Activated CD4-positive, alpha-beta T cell treated with anti-CD3 and anti-CD28 coated beads for 36 hours (primary cell): ENCODE measurements at places on chromosomes 1 and 21.

GRCh38 chr1:231020816-231021215 is 19.2 kb downstream of the FAM89A start:
- peak overlapping the region; percentile 52 for H3K27ac ChIP-seq
- H3K27me3 ChIP-seq, result no peaks in the 10 kb centered on the region
- H3K4me1 ChIP-seq, result peaks cover 17% of the 10 kb centered on the region
- peak overlapping the region; percentile 50 for H3K4me3 ChIP-seq
- no peak for DNase-seq
- peaks cover 6% of the 10 kb centered on the region for H3K36me3 ChIP-seq

GRCh38 chr1:29105822-29106221 is 17.9 kb downstream of the TMEM200B start:
- H3K4me1 ChIP-seq, result no peaks in the 10 kb centered on the region
- no peak overlapping the region for H3K4me3 ChIP-seq
- peaks cover 21% of the 10 kb centered on the region for H3K36me3 ChIP-seq
- no peak for DNase-seq

- H3K4me1 ChIP-seq, result peaks cover 56% of the 10 kb centered on the region
- no peak for DNase-seq
- no peak overlapping the region for H3K4me3 ChIP-seq
Observed at GRCh38 chr1:101069158-101069557, 43.6 kb upstream of the DPH5 start.

DNA sequence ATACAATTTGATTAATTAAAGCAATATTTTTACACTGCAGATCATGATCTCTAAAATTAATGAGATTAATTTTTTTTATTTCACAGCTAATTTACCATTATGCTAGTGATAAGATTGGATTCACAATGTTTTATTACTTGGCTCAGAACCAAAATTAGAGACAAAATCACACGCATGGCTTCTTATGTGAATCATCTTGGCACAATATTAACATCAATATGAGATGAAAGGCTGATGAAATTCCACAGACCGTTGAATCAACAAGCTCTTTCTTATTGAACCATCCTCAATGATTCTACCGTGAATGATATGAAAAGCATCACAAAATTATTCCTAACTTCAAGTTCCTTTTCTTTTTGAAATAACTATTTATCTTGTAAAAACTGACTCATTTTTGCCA is 544.9 kb downstream of the KCNT2 start:
- no peak overlapping the region for H3K27ac ChIP-seq
- no peak overlapping the region for H3K4me3 ChIP-seq
- H3K27me3 ChIP-seq, result no peaks in the 10 kb centered on the region

GRCh38 chr21:18970416-18970815 is 566.8 kb upstream of the TMPRSS15 start:
- H3K36me3 ChIP-seq, result no peaks in the 10 kb centered on the region
- H3K4me3 ChIP-seq, result no peak overlapping the region
- H3K4me1 ChIP-seq, result no peaks in the 10 kb centered on the region
- no peak for DNase-seq
- H3K27me3 ChIP-seq, result no peaks in the 10 kb centered on the region

DNA sequence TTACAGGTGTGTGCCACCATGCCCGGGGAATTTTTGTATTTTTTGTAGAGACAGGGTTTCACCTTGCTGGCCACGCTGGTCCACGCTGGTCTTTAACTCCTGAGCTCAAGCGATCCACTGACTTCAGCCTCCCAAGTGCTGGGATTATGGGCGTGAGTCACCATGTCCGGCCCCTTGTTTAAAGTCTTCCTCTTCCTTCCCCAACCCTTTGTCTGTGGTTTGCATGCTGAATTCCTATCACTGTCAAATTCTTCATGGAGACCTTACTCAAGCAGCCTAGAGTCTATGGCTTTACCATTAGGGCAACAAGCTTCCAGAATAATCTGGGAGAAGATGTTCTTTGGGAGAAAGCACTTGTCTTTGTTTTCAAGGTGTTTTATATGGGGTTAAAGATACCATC is 34.7 kb downstream of the B3GALT5 start:
- DNase-seq, result no peak
- H3K4me3 ChIP-seq, result no peak overlapping the region
- no peaks in the 10 kb centered on the region for H3K4me1 ChIP-seq
- peaks cover 6% of the 10 kb centered on the region for H3K27me3 ChIP-seq
- no peaks in the 10 kb centered on the region for H3K36me3 ChIP-seq

DNA sequence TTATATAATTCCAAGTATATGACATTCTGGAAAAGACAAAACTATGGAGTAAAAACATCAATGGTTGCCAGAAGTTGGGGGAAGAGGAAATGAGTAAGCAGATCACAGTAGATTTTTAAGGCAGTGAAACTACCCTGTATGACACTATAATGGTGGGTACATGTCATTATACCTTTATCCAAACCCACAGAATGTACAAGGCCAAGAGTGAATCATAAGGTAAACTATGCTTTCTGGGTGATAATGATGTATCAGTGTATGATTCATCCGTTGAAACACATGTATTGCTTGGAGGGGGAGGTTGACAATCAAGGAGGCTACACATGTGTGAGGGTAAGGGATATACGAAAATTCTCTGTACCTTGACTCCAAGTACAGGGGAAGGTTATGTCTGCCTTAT is 862.7 kb downstream of the PLA2G4A start:
- no peak overlapping the region for H3K4me3 ChIP-seq
- H3K4me1 ChIP-seq, result no peaks in the 10 kb centered on the region
- no peak overlapping the region for H3K27ac ChIP-seq

DNA sequence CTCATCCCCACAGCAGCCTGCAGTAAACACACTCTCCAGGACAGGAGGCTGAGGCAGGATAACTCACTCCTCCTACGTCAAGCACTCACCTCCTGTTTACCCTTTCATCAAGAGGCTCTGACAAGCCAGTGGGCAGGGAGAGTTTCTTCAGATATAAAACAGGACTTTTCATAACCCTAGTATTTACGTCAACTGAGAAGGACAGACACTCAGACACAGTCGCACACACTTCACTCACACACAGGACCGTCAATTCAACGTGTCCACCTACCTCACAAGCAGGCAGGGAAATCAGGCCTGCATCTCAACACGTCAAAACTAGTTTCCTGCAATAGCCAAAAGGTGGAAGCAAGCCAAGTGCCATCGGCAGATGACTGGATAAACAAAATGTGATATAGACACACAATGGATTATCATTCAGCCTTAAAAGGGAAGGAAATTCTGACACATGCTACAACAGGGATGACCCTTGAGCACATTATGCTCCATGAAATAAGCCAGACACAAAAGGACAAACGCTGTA is 48.6 kb downstream of the ITPKB start:
- peaks cover 32% of the 10 kb centered on the region for H3K36me3 ChIP-seq
- DNase-seq, result peak; percentile 84

DNA sequence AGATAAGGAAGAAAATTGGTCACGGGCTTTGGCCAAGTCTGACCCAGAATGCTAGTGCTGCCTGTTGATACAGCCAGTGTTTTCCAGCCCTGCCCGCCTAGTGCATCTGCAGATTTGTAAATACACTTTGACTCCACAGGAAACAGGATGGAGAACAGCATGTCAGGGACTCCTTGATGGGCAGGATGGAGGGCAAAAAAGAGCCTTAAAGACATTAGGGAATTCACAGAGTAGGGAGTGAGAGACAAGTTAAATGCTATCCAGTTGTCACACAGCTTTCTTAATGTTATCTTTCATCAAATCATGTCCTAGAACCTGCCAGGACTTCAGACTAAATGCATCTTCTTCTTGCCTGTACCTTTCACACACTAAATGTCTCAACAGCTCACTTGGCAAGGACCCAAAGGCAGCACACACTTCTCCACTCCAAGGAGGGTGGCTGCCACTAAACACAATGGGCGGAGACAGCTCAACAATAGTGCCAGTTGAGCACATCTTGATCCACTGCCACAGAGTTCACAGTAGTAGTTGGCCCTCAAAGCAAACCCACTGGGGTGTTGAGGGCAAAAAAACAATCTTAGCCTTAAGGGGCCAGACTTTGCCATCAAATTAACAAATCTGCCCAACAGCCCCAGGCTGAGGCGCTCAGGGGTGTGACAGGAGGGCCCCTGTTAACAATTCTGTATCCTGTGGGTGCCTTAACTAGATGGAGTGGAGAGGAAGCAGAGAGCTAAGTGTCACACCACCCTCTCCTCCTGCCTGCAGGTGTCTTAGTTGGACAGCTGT is 2.7 kb downstream of the HIVEP3 start:
- no peak overlapping the region for H3K4me3 ChIP-seq
- peaks cover 85% of the 10 kb centered on the region for H3K4me1 ChIP-seq
- H3K36me3 ChIP-seq, result peaks cover 4% of the 10 kb centered on the region
- no peaks in the 10 kb centered on the region for H3K27me3 ChIP-seq
- peak; percentile 50 for DNase-seq

GRCh38 chr1:111320066-111320879 is 29.6 kb downstream of the CHIA start:
- H3K36me3 ChIP-seq, result no peaks in the 10 kb centered on the region
- no peak overlapping the region for H3K27ac ChIP-seq
- H3K27me3 ChIP-seq, result no peaks in the 10 kb centered on the region
- DNase-seq, result no peak
- H3K4me3 ChIP-seq, result no peak overlapping the region

- H3K36me3 ChIP-seq, result no peaks in the 10 kb centered on the region
- H3K4me3 ChIP-seq, result peak overlapping the region; percentile 33
- H3K27me3 ChIP-seq, result peaks cover 3% of the 10 kb centered on the region
Observed at GRCh38 chr1:181142096-181142958, 53.8 kb downstream of the IER5 start.

DNA sequence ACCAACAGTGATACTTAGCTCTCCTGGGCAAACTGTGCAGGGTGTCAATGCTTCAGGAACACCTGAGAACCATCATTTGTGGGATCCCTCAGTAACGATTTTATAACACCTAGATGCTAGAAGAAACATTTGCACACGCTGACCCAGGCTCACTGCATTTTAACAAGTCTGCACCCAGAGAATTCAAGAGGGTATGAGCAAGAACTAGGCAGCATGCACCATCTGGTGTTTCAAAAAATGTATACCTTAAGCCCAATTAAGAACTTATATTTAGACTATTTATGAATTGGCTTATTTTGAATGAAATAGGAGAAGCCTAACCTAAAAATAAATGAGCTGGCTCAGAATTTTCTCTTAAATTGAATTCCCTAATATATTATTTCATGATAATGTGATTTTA is 400.5 kb downstream of the GPATCH2 start:
- no peaks in the 10 kb centered on the region for H3K36me3 ChIP-seq
- H3K27ac ChIP-seq, result no peak overlapping the region
- no peak for DNase-seq

DNA sequence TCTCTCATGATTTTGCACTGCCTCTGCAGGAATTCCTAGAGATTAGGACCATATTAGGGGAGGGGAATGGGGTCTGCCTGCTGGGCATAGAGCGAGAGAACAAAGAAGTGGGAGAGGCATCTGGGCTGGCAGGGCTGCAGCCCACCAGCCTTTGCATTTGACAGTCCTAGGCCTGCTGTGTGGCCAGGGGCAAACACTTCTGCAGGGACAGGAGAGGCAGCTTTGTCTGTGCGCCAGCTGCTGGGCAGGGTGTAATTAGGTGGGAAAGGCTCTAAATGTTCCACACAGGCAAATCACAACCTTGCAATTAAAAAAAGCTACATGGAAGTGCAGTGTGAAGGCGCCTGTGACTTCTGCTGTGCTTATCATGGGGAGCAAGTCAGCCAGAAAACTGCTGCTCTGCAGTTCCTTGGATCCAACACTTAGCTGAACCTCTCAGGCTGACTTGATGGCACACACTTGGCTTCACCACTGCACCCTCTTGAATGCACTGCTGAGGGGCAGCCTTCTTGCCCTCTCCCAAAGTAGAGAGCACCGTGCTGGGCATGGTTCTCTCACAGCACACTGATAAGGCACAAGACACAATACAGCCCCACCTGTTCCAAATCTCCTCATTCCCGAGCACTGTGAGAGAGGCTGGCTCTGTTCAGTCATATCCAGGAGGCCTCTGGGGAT is 73.6 kb upstream of the TLR5 start:
- H3K27ac ChIP-seq, result no peak overlapping the region
- H3K27me3 ChIP-seq, result no peaks in the 10 kb centered on the region
- no peaks in the 10 kb centered on the region for H3K4me1 ChIP-seq
- peaks cover 13% of the 10 kb centered on the region for H3K36me3 ChIP-seq

DNA sequence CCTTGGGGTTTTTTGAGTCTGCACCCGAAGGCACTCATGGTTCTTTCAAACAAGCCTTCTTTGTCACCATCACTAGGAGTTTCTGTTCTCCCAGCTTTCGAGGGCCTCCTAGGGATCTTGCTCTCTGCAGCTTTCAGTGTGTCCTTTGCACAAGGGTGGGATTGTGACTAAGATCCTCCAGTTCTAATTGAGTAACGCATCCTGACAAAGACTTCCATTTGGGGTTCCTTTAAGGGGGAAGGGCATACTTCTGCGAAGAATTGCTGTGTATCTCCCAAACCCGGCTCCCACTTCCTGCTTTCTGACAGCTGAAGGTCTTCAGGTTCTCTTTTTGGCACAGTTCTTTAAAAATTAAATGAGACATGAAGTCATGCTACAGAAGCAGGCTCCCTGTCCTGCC is 139.4 kb downstream of the EDEM3 start:
- H3K4me3 ChIP-seq, result no peak overlapping the region
- H3K4me1 ChIP-seq, result no peaks in the 10 kb centered on the region
- H3K27me3 ChIP-seq, result no peaks in the 10 kb centered on the region
- no peak for DNase-seq
- no peak overlapping the region for H3K27ac ChIP-seq
- no peaks in the 10 kb centered on the region for H3K36me3 ChIP-seq

DNA sequence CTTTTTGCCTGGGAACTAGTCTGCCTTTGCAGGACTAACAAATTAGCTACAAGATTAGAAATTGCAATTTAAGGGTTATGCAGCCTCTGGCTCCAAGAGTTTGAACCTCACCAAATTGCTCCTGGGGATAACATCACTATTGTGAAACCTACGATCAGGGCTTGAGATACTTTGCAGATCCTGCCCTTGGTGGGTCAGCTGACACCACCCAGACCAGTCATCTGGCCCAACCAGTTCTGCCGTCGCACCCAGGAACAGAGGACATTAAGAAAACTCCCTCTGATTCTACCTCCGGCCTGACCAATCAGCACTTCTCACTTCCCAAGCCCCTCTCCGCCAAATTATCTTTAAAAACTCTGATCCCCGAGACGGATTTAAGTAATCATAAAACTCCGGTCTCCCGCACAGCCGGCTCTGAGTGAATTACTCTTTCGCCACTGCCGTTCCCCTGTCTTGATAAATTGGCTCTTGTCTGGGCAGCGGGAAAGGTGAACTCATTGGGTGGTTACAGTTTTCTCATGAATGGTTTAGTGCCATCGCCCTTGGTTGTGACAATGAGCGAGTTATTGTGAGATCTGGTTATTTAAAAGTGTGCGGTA is 32.9 kb upstream of the B3GALT5 start:
- H3K4me1 ChIP-seq, result no peaks in the 10 kb centered on the region
- no peak for DNase-seq
- no peaks in the 10 kb centered on the region for H3K36me3 ChIP-seq
- H3K27ac ChIP-seq, result no peak overlapping the region

- H3K4me1 ChIP-seq, result no peaks in the 10 kb centered on the region
- H3K27me3 ChIP-seq, result no peaks in the 10 kb centered on the region
- no peak for DNase-seq
- no peaks in the 10 kb centered on the region for H3K36me3 ChIP-seq
- no peak overlapping the region for H3K27ac ChIP-seq
- no peak overlapping the region for H3K4me3 ChIP-seq
Observed at GRCh38 chr1:48208251-48208650, 14.3 kb upstream of the SLC5A9 start.

GRCh38 chr1:35261412-35262120 is 6.9 kb upstream of the ZMYM4 start:
- no peak for DNase-seq
- no peak overlapping the region for H3K27ac ChIP-seq
- H3K4me1 ChIP-seq, result no peaks in the 10 kb centered on the region
- no peaks in the 10 kb centered on the region for H3K36me3 ChIP-seq

- H3K4me1 ChIP-seq, result no peaks in the 10 kb centered on the region
- H3K27me3 ChIP-seq, result no peaks in the 10 kb centered on the region
- H3K4me3 ChIP-seq, result no peak overlapping the region
- no peaks in the 10 kb centered on the region for H3K36me3 ChIP-seq
- no peak for DNase-seq
Observed at GRCh38 chr1:232009741-232010140, 383.2 kb downstream of the DISC1 start.
